CD4-positive, alpha-beta memory T cell (primary cell): ENCODE measurements at places on chromosomes 11 and 22.

DNA sequence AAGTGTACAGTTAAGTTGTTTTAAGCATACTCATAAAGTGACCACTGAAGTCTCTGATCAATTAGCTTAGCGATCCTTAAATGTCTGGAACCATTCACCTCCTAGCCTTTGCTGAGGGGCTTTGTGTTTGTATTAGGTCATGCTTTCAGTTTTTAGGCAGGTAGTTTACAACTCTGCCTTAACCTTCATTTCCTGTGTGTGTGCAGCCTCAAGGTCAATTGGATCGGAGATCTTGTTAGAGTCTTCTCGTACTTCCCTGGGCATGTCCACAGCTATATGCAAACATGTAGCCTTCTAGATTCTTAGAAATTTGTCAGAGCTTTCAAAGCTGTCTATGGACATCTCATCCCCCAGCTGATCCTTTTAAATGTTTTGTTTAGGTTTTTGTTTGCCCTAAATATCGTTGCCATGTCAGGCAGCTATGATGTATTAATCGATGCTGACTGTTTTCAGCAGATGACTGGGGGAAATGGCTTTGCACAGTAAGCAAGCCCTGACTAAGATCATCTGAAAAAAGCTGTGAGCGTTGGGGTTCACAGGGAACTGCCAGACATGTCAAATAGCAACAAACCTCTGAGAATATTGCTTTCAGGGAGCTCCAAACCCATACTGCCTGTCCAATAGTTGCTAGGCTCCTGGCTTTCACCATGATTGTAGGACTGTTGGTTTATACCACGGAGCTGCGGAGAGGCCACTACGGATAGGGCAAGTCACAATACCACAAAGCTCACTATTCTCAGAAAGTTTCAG lies 45.6 kb downstream of the GLYAT start:
- no peak overlapping the region for H3K4me3 ChIP-seq
- DNase-seq: peak; percentile 4
- no peak overlapping the region for H3K27ac ChIP-seq
- H3K27me3 ChIP-seq: no peaks in the 10 kb centered on the region

- no peak for DNase-seq
- no peaks in the 10 kb centered on the region for H3K36me3 ChIP-seq
- no peaks in the 10 kb centered on the region for H3K27me3 ChIP-seq
- H3K27ac ChIP-seq: no peak overlapping the region
- no peaks in the 10 kb centered on the region for H3K4me1 ChIP-seq
Measured at GRCh38 chr11:69521457-69521856, 40.0 kb downstream of the LINC01488 start.

DNA sequence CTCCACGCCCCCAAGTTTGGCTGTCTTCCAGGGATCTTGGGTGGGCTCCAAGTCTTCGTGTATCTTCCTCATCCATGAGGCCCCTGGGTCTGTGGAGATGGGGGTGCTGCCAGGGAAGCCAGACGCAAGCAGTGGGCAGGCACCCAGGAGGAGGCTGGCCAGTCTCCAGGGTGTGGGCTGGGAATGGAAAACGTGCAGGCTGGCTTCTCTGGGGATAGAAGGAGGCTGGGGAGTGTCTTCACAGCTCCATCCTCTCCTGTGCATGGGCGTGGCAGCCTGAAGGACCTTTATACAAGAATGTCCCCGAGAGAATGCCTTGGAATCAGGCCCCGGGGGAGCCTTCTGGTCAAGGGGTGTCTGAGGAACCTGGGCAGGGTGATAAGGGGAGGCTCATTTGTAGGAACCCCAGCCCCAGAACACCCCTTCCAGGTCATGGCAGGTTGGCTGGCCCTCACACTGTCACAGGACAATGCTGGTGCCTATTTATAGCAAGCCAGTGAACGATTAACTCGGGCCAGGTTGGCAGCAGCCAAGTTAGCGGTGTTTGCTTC lies 14.0 kb downstream of the SGSM1 start:
- no peak overlapping the region for H3K27ac ChIP-seq
- no peaks in the 10 kb centered on the region for H3K36me3 ChIP-seq
- no peak overlapping the region for H3K4me3 ChIP-seq
- no peaks in the 10 kb centered on the region for H3K4me1 ChIP-seq

- no peak overlapping the region for H3K27ac ChIP-seq
- DNase-seq: no peak
- H3K4me3 ChIP-seq: no peak overlapping the region
- no peaks in the 10 kb centered on the region for H3K27me3 ChIP-seq
- H3K36me3 ChIP-seq: no peaks in the 10 kb centered on the region
Measured at GRCh38 chr11:108632041-108632704, 32.7 kb upstream of the DDX10 start.

DNA sequence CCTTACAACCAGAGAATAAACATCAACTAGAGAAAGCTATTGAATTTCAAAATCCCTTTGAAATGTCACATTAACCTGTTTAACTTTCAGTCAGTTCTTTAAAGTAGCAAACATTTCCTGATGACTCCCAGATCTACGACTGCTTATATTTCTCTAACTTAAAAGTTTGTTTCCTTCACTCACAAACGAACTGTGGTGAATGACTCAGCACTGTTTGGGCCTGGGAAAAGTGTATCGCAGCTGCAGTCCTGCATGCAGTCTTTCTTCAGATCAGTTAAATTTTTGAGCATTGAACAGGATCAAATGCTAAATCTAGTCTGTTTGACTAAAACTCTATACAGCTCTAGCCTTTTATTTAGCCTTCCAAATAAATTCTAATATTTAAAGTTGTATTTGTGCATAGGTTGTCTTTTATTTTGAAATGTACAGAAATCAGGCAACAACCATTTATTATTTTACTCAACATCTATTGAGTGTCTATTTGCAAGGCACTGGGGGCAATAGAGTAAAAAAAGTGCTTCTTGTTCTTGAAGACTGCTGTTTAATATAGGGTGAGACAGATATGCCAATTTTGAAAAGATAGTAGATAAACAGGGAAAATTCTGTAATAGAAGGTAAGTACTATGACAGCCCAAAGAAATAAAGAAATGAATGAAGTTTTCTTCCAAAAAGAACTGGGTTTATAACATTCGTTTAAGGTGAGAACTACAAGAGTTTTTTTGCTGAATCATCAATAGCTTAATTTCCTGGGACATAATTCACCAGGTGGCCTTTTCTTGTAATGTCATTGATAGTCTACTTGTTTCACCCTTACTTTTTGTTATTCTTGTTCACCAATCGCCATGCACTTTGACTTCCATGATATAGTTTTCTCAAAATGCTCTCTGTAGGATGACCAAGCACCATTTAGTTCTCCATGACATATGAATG lies 235.4 kb downstream of the METTL15 start:
- DNase-seq: no peak
- H3K4me3 ChIP-seq: no peak overlapping the region
- H3K4me1 ChIP-seq: no peaks in the 10 kb centered on the region

- DNase-seq: no peak
- H3K36me3 ChIP-seq: no peaks in the 10 kb centered on the region
- no peaks in the 10 kb centered on the region for H3K4me1 ChIP-seq
- H3K4me3 ChIP-seq: no peak overlapping the region
- H3K27ac ChIP-seq: no peak overlapping the region
- no peaks in the 10 kb centered on the region for H3K27me3 ChIP-seq
Measured at GRCh38 chr11:58490827-58491226, 17.1 kb downstream of the OR5B21 start.

DNA sequence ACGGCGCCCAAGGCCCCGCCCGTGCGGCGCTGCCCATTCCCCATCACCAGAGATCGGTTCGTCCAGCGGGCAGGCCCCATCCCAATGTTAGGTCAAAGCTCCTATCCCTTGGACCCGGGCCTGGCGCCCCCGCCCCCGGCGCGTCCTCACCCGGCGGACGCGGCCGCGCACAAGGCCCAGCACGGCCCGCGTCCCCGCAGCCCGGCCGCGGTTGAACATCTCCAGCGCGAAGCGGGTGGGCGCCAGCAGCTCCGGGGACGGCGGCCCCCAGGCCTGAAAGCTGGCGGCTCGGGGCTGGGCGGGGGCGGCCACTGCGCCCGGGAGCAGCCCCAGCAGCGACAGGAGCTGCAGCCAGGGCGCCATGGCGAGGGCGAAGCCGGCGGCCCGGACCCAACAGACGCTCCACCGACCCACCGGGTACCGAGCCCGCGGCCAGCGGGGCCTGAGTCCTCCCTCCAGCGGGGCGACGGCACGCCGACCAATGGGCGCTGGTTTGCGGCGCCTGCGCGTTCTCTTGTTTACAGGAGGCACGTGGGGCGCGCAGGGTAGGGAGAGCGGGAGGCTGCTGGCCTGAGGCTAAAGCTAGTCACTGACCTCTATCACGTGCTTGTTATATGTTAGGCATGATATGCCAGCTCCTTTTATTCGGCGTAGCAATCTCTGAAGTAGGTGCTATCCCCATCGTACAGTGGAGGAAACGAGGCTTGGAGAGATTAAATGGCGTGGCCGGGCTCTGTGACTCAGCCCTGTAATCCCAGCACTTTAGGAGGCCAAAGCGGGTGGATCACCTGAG lies at the start of gene CTSF:
TSS of gene CTSF (minus strand) at position 483 of the 793 bp plus-strand sequence. CDS start at position 363, 120 bp downstream.
- DNase-seq: peak; percentile 72
- peak within 1 kb of the TSS; percentile 50 for H3K4me3 ChIP-seq
- H3K27me3 ChIP-seq: no peaks in the 10 kb centered on the region
- H3K27ac ChIP-seq: peak within 1 kb of the TSS; percentile 25
- peaks cover 7% of the 10 kb centered on the region for H3K4me1 ChIP-seq

- H3K4me3 ChIP-seq: no peak overlapping the region
- no peak for DNase-seq
- no peaks in the 10 kb centered on the region for H3K36me3 ChIP-seq
- no peak overlapping the region for H3K27ac ChIP-seq
Measured at GRCh38 chr22:35684270-35684700, 33.4 kb upstream of the APOL5 start.

DNA sequence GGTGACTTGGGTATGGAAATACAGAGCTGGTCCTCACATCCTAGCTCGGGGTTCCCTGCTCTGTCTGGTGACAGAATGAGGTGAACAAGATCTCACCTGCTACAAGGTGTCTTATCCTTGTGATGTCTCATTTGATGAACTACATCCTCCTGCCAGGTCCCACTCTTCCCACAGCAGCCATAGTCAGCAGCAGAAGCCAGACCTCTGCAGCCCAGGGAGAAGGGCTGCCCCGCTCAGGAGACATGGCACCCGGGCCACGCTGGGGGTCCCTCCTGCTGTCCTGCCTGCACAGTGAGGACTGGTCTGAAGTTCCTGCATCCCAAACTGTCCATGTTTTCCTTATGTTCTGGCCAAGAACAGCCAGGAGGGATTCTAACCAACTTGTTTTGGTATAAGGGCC lies 414.1 kb downstream of the CTTN start:
- DNase-seq: no peak
- H3K4me3 ChIP-seq: no peak overlapping the region
- no peaks in the 10 kb centered on the region for H3K4me1 ChIP-seq

- no peak overlapping the region for H3K27ac ChIP-seq
- H3K4me1 ChIP-seq: peaks cover 29% of the 10 kb centered on the region
- DNase-seq: peak; percentile 41
- H3K36me3 ChIP-seq: no peaks in the 10 kb centered on the region
Measured at GRCh38 chr11:14908214-14908880, 16.3 kb upstream of the CYP2R1 start.

- no peaks in the 10 kb centered on the region for H3K4me1 ChIP-seq
- no peak overlapping the region for H3K27ac ChIP-seq
- no peak overlapping the region for H3K4me3 ChIP-seq
- H3K27me3 ChIP-seq: no peaks in the 10 kb centered on the region
- no peak for DNase-seq
Measured at GRCh38 chr11:3215346-3216026, 3.1 kb downstream of the MRGPRG start.

- DNase-seq: no peak
- H3K4me1 ChIP-seq: peaks cover 44% of the 10 kb centered on the region
- no peaks in the 10 kb centered on the region for H3K27me3 ChIP-seq
- H3K36me3 ChIP-seq: no peaks in the 10 kb centered on the region
Measured at GRCh38 chr22:25388866-25389540, 169.6 kb downstream of the CRYBB2 start.

DNA sequence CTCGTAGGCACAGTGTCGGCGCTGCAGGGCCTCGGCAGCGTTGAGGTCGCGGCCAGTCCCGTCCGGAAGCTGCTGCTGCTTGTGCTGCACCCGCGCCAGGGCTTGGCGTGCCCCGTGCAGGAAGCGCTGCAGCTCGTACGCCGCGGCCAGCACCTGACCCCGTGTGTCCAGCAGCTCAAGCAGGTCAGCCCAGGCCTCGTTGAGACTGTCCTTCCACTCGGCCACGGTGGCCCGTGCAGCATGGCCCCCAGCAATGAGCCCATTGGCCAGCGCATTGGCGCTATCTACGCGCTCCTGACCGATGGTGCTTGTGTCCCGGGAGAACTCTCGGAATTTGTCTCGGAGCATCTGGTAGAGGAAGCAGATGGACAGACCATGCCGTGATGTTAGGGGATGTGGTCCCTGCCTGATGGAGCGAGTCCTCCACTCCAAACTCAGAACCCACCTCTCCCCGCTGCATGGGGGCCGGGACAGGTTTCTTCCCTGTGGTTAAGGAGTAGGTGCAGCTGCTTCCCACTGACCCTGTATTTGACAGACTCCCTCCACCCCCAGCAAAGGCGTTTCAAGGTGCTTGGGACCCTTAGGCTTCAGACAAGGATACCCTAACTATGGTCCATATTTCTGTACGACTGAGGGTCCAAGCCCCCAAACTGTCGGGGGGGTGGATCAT lies 13.8 kb upstream of the RBM4B start:
- H3K36me3 ChIP-seq: no peaks in the 10 kb centered on the region
- no peak overlapping the region for H3K27ac ChIP-seq
- H3K4me3 ChIP-seq: no peak overlapping the region
- DNase-seq: no peak

DNA sequence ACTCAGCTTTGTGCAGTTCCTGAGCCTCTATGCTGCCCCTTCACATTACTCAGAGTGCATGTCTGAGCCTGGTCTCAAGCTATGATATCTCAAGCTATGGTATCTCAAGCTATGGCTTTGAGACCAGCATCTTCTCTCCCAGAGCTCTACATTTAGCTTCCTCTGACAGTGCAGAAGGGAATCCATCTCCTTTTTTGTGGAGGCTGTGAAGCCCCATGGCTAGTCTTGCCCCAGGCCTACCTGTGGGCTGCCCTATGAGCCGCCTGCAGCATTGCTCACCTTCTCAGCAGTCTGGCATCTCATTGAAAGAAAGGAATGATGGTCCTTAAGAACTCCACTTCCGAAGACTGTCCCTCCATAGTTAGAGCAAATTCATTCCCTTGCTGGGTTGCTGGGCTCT lies 12.6 kb downstream of the PGAP2 start:
- H3K27me3 ChIP-seq: no peaks in the 10 kb centered on the region
- peaks cover 19% of the 10 kb centered on the region for H3K4me1 ChIP-seq
- peaks cover 8% of the 10 kb centered on the region for H3K36me3 ChIP-seq
- no peak overlapping the region for H3K27ac ChIP-seq
- no peak for DNase-seq

GRCh38 chr11:65468874-65469333 lies 29.9 kb upstream of the MALAT1 start:
- H3K27me3 ChIP-seq: no peaks in the 10 kb centered on the region
- peaks cover 15% of the 10 kb centered on the region for H3K4me1 ChIP-seq
- no peaks in the 10 kb centered on the region for H3K36me3 ChIP-seq
- H3K27ac ChIP-seq: no peak overlapping the region
- H3K4me3 ChIP-seq: no peak overlapping the region

DNA sequence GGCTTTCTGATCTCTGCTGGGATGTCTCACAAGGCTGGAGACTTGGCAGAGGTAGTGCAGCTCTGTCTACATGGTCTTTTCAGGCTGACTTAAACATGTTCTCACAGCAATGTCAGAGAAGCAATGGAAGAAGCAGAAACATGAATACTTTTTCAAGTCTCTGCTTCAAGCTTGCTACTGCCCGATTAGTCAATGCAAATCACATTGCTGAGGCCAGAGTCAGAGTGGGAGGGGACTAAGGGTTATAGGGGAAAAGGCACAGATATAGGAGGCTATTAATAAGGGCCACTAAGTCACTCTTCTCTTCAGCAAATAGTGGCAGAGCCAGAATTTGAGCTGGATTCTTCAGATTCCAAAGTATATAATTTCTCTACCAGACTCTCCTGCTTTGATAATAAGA lies 390.5 kb downstream of the TMEM135 start:
- no peak overlapping the region for H3K4me3 ChIP-seq
- H3K27ac ChIP-seq: no peak overlapping the region
- no peaks in the 10 kb centered on the region for H3K27me3 ChIP-seq
